ENCODE measurements at places on chromosomes 1 and 21.

GRCh38 chr1:165898837-165899236 is 71.4 kb downstream of the UCK2 start:
- DNase-seq, result no peak

- DNase-seq, result no peak
Observed at GRCh38 chr1:39680751-39681150, 8.8 kb upstream of the NT5C1A start.

GRCh38 chr1:242447689-242448088 is 76.8 kb downstream of the PLD5 start:
- DNase-seq, result no peak

DNA sequence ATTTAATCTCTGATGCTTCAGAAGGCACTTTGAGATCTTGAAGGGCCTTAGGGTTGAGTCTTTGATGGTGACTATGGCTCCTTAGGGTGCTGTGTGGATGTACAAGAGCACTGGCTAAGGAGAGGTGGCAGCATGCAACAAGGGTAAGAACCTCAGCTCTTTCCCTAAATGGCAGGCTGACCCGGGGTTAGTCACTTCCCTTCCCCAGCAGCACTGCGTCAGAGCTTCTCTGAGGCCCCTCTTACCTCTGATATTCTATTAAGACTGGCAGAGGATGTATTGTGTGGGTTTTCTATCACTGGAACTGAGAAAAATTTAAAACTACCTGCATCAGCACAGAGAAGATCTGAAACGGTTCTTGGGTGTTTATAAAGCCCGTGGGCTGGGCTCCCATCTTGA is 11.8 kb downstream of the C1orf116 start:
- no peak for DNase-seq

- DNase-seq, result no peak
Observed at GRCh38 chr1:54464031-54464476, 57.9 kb upstream of the SSBP3 start.

- no peak for DNase-seq
Observed at GRCh38 chr1:20507248-20507563, 745 bp downstream of the MUL1 start.

- DNase-seq, result no peak
Observed at GRCh38 chr1:147409886-147410285, 131.4 kb upstream of the BCL9 start.

DNA sequence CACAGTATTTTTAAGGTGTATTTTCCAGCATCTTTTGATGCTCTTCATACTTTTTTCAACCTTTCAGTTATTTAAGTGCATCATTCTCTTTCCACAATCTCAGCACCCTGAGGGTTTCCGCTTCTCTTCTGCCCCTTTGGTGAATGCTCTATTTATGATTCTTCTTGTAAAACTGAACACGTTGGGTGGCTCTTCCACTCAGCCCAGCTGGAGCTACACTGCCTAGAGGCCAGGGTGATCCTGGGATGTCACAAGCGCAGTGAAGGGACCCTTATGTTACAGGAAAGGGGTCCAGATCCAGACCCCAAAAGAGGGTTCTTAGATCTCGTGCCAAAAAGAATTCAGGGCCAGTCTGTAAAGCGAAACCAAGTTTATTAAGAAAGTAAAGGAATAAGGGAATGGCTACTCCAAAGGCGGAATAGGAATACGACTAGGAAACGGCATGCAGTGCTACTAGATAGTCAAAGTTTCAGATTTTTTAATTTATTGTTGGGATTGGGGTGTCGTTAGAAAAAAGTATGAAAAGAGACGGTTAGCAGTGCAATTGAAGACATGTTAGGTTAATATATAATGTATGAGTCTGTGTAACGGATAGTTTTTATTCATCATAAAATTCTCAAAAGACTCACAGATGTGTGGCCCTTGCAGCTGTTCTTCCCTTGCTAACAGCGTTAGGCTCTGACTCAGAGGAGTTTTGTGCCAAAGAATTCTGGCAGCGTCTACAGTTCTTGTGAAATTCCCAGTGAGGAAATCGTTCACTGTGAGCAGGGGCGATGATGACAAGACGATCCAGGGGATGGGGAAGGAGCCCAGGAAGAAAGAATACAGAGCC is 14.4 kb upstream of the ERVH48-1 start:
- no peak for DNase-seq

- no peak for DNase-seq
Observed at GRCh38 chr1:221693087-221693486, 48.8 kb downstream of the DUSP10 start.

- DNase-seq, result no peak
Observed at GRCh38 chr1:52654063-52654462, 21.1 kb downstream of the SHISAL2A start.

DNA sequence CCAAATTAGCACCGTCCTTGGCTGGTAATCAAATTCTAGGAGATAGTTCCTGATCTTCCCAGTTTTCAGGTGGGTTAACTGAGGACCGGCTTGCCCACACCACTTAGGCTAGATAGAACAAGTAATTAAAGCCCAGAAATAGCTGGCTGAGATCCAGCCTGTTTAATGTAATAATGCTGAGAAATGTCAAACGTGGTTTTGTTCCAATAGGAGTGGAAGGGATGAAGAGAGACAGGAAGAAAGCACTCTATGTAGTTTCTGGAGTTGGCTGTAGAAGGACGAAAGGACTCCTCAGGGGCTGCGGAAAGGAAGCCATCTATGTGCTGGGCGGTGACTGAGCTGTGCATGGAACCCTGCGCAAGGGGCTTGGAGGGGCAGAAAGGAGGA is 18.6 kb downstream of the NAV1 start:
- no peak for DNase-seq

GRCh38 chr1:92747735-92748134 is 37.2 kb downstream of the EVI5 start:
- no peak for DNase-seq

- DNase-seq, result no peak
Observed at GRCh38 chr21:42508371-42508770, 5.3 kb upstream of the SLC37A1 start.

DNA sequence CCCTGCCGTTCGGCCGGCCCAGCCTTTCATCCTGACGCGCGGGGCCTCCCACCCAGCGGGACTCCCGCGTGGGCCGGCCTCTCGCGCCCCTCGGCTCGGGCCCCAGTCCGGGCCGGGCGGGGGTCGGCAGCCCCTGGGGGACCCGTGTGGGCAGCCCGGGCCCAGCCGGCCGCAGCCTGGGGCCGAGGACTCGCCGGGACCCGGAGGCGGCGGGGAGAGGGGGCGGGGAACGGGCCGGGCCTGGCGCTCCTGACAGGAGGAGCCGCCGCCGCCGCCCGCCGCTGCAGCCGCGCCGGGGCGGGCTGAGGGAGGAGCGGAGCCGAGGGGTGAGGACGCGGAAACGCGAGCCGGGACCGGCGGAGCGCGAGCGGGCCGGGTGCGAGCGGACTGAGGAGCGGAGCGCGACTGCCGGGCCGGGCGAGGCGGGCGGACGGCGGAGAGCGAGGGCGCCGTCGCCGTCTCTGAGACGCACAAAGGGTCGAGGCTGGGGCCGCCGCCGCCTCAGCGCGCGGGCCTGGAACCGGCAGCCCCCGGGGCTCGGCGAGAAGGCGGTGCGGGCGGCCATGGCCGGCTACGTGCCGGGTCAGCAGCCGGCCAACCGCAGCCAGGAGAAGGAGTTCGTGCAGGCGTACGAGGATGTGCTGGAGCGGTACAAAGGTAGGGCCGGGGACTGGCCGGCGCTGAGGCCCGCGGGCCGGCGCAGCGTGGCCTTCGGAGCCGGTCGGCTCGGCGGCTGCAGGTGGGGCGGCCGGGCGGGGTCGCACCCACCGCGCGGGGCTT is 79.1 kb downstream of the NDUFS5 start:
- peak; percentile 57 for DNase-seq

DNA sequence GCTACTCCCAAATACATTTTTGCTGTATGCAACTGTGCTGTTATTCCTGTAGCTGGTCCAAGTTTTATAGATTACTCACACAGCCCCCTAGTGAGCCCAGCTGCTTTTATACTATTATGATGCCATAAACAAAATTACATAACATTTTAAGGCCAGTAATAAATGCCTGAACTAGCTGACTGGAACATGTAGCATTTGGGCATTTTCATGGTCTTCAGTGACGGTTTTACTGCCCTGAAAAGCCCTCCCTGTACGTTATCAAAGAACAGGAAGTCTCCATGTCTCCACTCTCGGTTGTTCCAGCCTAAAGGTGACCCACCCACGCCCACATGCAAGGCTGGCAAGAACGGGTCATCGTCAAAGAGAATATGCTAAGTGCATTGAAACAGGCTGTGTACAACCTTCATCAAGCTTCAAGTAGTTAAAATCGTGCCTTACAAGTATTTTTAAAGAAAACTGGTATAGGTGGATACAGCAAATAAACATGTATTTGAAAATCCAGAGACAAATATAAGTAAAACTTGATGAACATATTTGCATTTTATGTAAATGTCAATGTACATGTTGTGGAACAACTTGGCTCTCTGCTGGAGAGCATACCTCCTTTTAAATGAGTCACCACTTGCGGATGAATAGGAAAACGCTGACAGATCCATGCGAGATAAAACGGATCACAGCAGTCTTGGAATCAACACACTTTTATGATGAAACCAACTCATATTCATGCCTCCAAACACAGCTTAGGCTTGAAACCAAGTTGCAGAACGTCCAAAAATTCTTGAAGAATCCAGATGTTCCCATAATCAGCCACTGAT is 520.5 kb downstream of the SMYD3 start:
- no peak for DNase-seq

DNA sequence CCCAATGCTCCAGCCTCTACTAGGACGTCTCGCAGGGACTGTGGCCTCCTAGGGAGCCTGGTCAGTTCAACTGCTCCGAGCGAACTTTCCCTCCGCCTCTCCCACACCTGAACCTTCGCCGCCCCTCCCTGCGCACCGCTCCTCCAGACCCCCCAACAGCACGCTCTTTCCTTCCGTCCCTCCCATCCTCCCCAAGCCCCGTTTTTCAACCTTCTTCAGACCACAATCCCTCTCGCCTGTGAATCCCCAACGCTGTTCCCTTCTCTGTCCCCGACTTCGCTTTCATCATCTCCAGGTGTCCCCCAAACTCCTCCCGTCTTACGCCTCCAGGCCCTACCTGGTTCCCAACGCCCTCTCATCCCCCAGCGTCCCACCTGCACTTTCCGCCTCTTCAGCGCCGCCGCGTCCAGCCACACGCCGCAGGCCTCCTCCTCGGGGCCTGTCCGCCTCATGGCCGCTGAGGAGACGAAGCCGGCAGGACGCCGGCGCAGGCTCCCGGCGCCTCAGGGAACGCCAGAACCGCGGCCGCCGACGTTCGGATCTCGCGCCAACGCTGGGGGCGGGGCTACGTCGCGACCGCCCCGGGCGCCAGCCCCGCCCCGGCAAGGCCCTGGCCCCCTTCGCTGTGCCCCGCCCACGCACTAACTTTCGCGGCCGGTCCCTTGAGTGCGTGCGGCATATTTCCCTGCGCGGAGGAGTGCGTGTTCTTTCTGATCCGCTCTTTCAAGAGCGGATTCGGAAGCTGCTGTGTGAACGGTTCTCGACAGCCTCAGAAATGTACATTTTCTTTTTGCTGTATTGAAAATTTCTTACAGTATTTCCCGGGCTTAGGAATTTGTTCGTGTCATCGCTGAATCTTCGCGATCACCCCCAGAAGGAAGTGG is at the start of gene AUNIP:
TSS of gene AUNIP (minus strand) at position 552 of the 884 bp plus-strand sequence. CDS start at position 452, 100 bp downstream.
- peak; percentile 88 for DNase-seq

DNA sequence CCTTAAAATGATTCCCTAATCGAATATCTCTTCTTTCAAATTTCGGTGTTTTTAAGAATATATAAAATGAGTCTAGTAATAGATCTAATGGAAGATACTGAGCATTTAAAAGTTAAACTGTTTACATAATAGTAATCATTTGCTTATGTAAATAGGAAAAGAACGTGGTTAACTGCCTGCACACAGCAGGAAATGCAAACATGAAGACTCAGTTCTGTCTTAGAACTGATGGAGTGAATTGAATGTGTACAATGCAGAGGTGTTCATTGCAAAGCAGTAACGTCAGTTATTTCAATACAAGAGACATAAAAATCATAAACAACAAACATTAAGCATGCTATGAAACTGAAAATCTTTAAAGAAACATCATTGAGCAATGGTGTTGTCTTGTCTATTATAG is 359.4 kb upstream of the ADAMTS5 start:
- no peak for DNase-seq
